ENCODE measurements at places on chromosomes 6 and 20.
A peak's percentile ranks its signal among the peaks of the same experiment; 100 is the strongest.

DNA sequence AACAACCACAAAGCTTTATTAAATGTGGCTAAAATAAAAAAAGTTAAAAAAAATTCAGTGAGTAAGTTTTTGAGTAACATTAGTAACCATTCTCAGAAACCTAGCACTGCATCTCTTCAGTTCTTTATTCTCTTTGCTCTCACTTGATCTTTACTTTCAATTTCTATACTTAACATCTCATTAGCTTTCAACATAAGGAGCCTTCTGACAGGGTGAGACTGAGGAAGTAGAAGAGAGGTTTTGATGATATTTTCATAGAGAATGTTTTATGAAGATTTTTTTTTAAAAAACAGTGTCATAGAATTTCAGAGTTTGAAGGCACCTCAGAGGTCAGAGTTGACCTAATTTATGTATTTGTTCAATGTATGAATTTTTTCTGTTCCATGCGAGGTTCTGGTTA lies 60.8 kb downstream of the FAM83B start:
- no peak for DNase-seq

DNA sequence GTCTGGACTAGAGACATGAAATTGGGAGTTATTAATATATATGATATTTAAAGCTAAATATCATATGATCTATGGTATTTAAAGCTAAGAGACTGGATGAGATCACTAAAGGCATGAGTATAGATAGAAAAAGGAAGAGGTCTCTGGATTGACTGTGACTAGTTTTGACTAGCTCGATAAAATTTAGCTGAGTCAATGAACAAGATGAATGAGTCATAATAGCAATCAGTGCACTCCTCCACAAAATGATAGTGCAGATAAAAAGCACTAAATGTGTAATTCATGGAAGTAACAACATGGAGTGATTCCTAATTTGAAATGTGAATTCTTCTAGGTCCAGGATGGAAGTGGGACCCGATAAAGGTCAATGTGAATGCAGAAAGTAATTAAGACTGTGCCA lies 127.4 kb downstream of the PFDN4 start:
- no peak for DNase-seq

DNA sequence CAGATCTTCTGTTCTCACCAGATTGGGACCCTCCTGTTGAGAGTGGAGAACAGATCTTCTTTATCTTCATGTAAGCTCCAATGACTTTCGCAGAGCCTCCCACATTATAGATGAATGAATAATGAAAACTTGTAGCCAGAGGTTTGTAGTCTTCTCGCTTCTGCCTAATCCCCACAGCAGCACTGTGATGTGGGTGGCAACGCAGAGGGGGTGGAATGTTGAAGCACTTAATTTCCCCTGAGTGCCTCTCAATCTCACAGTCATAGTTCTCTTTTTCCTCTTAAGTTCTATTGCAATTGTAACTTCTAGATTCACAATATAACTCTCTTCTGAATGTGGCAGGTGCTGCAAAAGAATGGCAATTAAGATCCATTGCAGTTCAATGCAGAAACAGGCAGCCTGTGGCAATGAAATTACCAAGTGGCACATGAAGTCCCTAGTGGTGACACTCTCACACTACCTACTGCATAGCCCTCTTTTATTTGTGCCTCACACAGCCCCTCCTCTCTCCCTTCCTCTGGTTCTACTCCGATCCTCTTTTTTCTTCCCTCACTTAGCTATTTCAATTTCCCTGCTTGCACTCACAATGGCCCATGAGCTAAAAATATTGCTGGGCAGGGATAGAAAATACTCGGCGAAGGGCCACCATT lies 281.9 kb downstream of the UBE3D start:
- DNase-seq: no peak

- peak; percentile 58 for DNase-seq
Measured at GRCh38 chr6:108541843-108542759, 18.6 kb upstream of the FOXO3 start.

GRCh38 chr6:151388236-151388635 lies 3.1 kb downstream of the ZBTB2 start:
- DNase-seq: no peak

DNA sequence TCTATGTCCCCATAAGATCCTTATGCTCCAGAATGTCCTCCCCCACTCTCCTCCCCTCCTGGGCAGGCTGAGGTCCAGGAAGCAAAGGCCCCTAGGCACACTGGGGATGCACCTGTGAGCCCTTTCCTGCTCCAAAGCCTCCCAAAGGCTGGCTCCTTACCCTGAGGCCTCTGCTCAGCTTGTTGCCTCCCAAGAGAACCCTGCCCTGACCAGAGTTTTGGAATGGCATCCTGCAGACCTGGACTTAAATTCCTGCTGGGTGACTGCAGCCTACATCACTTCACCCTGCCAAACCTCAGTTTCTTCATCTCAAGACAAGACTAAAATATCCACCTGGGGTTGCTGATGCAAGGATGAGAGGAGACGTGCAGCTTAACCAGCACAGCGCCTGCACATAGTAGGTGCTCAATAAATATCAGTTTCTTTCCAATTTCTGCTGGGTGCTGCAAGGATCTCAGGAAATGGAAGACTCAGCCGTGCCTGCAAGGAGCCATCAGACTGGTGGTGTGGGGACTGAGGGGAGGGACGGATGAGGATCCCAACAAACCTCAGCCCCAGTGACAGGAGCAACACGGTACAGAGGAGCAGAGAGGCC lies 2.1 kb upstream of the LBP start:
- no peak for DNase-seq

- DNase-seq: no peak
Measured at GRCh38 chr6:106750142-106750918, 121.0 kb downstream of the QRSL1 start.

DNA sequence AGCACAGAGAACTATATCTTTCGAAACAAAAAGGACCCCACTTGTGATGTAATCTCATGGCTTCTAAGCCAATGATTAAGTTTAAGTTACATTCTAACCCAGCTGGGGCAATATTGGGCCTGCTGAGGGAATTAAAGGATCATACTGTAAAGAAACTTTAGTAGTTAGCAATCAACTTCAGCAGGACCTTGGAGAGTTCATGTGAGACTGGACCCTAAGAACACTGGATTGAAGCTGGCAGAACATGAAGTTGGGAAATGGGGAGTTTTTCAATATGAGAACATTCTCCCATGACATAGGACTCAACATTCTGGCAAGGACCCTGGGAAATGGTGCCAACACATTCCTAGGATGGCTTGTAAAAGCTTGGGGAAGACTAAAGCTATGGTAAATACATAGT lies 516.2 kb downstream of the PKHD1 start:
- no peak for DNase-seq

- no peak for DNase-seq
Measured at GRCh38 chr20:64224351-64225170, 31.0 kb upstream of the PCMTD2 start.

GRCh38 chr6:137095651-137096238 lies 51.0 kb upstream of the IL20RA start:
- DNase-seq: no peak

GRCh38 chr6:151494235-151494935 lies 568 bp downstream of the CCDC170 start:
- DNase-seq: peak; percentile 32

DNA sequence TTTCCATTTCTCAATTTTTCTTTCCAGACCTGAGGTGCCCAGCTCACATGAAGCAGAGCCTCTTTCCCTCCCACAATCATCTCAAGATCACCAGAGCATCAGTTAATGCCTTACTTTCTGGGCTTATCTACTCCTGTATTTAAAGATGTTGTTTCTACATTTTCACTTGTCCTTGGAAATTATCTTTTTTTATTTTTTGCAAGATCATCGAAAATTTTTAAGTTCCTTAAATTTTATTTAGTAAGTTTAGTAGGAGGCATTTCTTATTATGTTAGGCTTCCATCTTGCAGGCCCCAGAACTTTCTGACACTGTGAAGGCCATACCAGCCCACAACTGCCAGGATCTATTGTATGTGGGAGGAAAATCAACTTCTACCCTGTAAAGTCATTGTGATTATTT lies 466.0 kb downstream of the PRKN start:
- no peak for DNase-seq

- DNase-seq: no peak
Measured at GRCh38 chr6:107787589-107787960, 36.5 kb downstream of the SCML4 start.

DNA sequence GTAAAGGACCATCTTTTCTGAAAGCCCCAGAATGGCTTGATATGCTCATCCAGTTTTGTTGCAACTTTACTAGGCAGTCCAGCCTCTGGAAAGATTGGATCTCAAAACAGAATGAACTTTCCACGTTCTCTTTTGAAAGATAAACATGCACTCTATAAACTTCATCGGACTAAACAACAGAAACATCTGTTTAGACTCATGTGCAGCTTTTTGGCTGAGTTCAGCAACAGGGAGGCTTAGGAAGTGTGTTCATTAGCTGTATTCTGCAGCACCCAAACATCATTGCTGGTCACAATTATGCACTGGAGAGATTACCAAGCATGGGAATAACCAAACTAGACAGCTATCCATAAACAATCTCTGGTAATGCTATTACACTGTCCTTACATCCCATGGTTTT lies 180.5 kb downstream of the TENT5A start:
- DNase-seq: no peak

GRCh38 chr6:158019416-158019815 lies 37.8 kb downstream of the SYNJ2 start:
- no peak for DNase-seq

GRCh38 chr20:62739581-62740285 lies 31.1 kb downstream of the NTSR1 start:
- DNase-seq: peak; percentile 37

GRCh38 chr20:19078448-19079373 lies 133.7 kb upstream of the SLC24A3 start:
- no peak for DNase-seq

DNA sequence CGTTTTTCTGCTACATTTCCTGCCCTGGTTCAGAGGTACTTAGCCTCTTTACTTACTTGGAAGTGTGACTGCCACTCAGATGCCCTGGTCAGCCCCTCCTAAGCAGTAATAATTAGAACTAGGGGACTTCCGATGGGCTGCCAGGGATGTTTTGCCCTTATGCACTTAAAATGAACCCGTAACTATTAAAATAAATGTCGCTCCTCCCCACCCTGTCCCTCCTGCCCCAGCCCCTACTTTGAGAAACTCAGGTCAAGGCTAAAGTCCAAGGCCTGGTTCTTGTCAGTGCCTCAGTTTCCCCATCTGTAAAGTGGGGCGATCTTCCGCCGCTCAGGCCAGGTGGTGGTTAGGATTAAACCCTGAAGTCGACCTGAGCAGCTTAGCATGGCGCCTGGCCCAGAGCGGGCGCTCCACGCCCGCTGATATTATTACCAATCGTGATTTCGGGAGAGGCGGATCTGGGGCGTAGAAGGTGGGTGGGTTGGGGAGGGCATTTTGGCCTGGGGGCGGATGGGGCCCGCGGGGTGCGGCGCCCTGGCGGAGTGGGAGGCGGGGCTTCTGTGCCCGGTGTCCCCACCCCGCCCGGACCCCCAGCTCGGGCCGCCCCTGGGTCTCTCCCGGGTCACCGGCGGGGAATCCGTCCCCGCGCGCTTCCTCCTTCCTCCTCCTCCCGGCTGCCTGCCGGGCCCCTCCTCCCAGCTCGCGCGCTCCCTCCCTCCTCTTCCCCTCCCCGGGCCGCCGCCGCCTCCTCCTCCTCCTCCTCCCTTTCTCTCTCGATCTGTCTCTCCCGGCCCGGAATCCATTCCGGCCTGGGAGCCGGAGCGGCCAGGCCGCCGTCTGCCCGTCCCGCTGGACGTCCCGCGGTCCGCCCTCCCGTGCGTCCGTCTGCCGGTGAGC lies at the start of gene SRC:
Gene SRC, plus strand, starts transcription at position 802 of the 897 bp plus-strand sequence. CDS start 38,014 bp downstream, outside the sequence.
- peak; percentile 34 for DNase-seq

DNA sequence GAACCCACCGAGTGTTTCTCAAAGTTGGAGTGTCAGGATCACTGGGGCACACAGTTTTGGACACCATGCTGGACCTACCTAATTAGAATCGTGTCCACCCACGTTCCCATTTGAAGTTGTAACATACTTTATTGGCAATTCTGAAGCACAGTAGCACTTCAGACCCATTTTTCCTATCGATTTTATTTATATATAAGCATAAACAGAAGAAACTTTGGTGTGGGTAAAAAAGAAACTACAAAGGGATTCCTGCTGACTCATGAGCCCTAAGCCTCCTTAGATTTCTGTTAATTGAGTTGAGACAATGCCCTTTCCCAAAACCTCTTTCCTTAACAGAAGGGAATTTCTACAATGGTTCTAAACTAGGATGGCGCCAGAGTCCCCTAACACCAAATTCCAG lies 398.0 kb downstream of the CDKAL1 start:
- DNase-seq: no peak

DNA sequence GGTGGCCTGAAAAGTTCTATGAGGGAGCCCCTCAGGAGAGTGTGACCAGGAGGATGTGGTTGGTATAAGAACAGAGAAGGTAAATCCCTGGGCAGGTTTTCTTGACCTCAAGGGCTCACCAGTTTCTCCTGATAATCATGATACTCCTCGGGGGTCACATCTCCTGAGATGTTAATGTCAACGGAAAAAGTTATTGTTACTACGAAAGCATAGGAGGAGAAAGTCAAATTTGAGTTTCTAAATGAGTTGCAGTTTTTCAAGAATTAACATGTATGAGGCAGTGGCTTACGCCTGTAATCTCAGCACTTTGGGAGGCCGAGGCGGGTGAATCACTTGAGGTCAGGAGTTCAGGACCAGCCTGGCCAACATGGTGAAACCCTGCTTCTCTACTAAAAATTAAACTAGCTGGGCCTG lies 23.4 kb downstream of the MGME1 start:
- peak; percentile 72 for DNase-seq

- DNase-seq: no peak
Measured at GRCh38 chr20:53599910-53600632, 6.4 kb upstream of the ZNF217 start.

DNA sequence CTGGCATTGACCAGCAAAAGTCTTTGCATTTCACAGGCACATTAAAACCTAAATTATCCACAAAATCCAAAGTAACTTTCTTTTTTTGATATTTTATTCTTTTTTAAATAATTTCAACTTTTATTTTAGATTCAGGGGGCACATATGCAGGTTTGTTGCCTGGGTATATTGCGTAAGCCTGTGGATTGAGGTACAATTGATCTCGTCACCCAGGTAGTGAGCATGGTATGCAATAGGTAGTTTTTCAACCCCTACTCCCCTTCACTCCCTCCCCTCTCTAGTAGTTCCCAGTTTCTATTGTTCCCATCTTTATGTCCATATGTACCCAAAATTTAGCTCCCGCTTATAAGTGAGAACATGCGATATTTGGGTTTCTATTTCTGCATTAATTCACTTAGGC lies 97.6 kb downstream of the CEP57L1 start:
- no peak for DNase-seq

DNA sequence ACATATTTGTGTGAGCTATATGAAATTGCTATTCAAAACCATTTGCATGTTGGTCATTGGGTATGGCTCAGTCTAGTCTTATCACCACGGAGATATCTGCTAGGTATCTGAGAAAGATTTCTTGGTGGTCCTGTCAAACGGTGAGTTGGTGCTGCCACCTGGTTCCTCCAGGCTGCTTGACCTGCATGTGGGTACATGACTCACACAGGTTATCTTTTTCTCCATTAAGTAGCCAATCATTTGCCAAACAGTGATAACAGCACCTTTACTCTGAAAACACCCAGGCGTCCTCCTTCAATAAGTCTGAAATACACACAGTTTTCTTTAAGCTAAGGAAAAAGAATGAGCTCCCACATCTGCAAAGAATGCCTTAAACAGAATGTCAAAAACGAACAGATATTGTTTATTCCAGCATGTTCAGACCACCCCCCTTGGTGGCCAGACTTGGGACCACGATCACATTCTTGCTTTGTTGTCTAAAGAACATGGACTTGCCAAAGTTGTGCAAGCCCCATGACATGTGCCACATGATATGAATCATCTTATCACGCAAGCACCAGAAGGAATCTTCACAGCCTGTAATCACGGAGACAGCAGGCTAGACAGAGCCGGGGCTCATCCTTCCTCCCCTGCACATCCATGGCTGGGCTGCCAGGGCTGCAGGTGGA lies 200.7 kb upstream of the THBS2 start:
- DNase-seq: no peak

Data from stimulated activated CD4-positive, alpha-beta T cell treated with anti-CD3 and anti-CD28 coated beads, Interleukin-1b, Interleukin-23, amount 100 ng/mL, for 48 hours (primary cell).